ENCODE measurements at places on chromosomes 11 and 22. TPM values are rescaled to one million over a fixed set of nuclear protein-coding genes. Genes with fewer than 3 reads are reported as not detected.

The TUB gene
- 7.6 TPM for total RNA-seq

The SAA4 gene
- not detected for total RNA-seq

The GGT1 gene
- total RNA-seq, result 0.95 TPM

The WT1 gene
- total RNA-seq, result not detected

The FAT3 gene
- under 0.01 TPM for total RNA-seq

The CD81 gene
- total RNA-seq, result 430 TPM

The MS4A5 gene
- total RNA-seq, result not detected

The RFPL2 gene
- not detected for total RNA-seq

The CAVIN3 gene
- 133 TPM for total RNA-seq

The LMO1 gene
- total RNA-seq, result not detected

The SSTR3 gene
- total RNA-seq, result 0.16 TPM

The BIK gene
- total RNA-seq, result not detected

The POGLUT3 gene
- 21.0 TPM for total RNA-seq

The OR52A1 gene
- not detected for total RNA-seq

The ANO9 gene
- total RNA-seq, result under 0.01 TPM

The ZP1 gene
- 0.32 TPM for total RNA-seq

The FGF4 gene
- total RNA-seq, result not detected

The C11orf68 gene
- 18.6 TPM for total RNA-seq

The OVCH2 gene
- not detected for total RNA-seq

The FDX1 gene
- total RNA-seq, result 8.2 TPM

The MS4A7 gene
- not detected for total RNA-seq

The USP35 gene
- 13.7 TPM for total RNA-seq

The KCNJ5 gene
- total RNA-seq, result 0.17 TPM

The NCR3LG1 gene
- 2.2 TPM for total RNA-seq

The TMEM218 gene
- 23.3 TPM for total RNA-seq

The RNF121 gene
- total RNA-seq, result 33.4 TPM

The POLD4 gene
- 32.2 TPM for total RNA-seq

The SYT7 gene
- 5.5 TPM for total RNA-seq

The DKK3 gene
- total RNA-seq, result 441 TPM

The CXCR5 gene
- not detected for total RNA-seq

The GNAZ gene
- total RNA-seq, result 0.26 TPM

The MRPL23 gene
- total RNA-seq, result 182 TPM

The C22orf31 gene
- not detected for total RNA-seq

The MRGPRD gene
- not detected for total RNA-seq

The SLC22A6 gene
- total RNA-seq, result not detected

The LRRC56 gene
- 0.95 TPM for total RNA-seq

The BTBD18 gene
- not detected for total RNA-seq

The OMP gene
- total RNA-seq, result 1.1 TPM

The OTOG gene
- not detected for total RNA-seq

The SMIM35 gene
- total RNA-seq, result not detected

The PHLDB1 gene
- 89.3 TPM for total RNA-seq

The RAG2 gene
- total RNA-seq, result not detected

The PTPRJ gene
- 1.8 TPM for total RNA-seq

The PANX1 gene
- 26.8 TPM for total RNA-seq
